Fibroblast of lung (primary cell): ENCODE measurements at places on chromosomes 4 and X. TPM values are rescaled to one million over a fixed set of nuclear protein-coding genes. Genes with fewer than 3 reads are reported as not detected.

PDE6B gene
- 2.1 and 2.8 TPM in 2 replicates for total RNA-seq

DNA sequence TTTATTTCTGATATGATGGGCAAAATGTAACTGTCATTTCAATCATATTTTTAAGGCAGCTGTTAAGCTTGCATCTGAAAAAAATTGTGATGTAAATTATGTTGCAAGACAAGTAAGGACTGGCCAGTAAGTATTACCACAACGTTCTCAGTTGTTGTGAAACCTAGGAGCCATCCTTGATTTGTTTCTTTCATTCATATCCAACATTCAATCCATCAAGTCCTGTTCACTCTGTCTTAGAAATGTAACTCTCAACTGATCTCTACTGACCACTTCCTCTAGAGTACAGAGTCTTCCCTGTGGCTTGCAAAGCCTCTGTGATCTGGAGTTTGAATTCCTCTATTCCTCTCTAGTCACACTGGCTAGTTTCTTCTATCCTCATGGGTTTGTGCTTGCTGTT, 161.4 kb upstream of the MAD2L1 start:
- H3K4me3 ChIP-seq: no peak overlapping the region
- no peak for DNase-seq

GAB3 gene
- total RNA-seq: 4.1 and 6.4 TPM in 2 replicates

IL13RA2 gene
- 42.1 and 67.5 TPM in 2 replicates for total RNA-seq

- H3K36me3 ChIP-seq: no peaks in the 10 kb centered on the region
- H3K27ac ChIP-seq: no peak overlapping the region
- H3K4me1 ChIP-seq: no peaks in the 10 kb centered on the region
- no peak for DNase-seq
- H3K4me3 ChIP-seq: no peak overlapping the region
Observed at GRCh38 chr4:58809366-58809765, 1699.2 kb upstream of the IGFBP7 start.

GRCh38 chrX:15203694-15204093, 66.2 kb downstream of the ASB9 start:
- H3K4me1 ChIP-seq: no peaks in the 10 kb centered on the region
- no peak overlapping the region for H3K27ac ChIP-seq
- H3K4me3 ChIP-seq: no peak overlapping the region
- no peaks in the 10 kb centered on the region for H3K27me3 ChIP-seq
- DNase-seq: no peak

- peak; percentile 6 for DNase-seq
- no peaks in the 10 kb centered on the region for H3K4me1 ChIP-seq
- no peaks in the 10 kb centered on the region for H3K27me3 ChIP-seq
- H3K36me3 ChIP-seq: no peaks in the 10 kb centered on the region
- no peak overlapping the region for H3K27ac ChIP-seq
Observed at GRCh38 chr4:109614466-109614865, 54.4 kb downstream of the MCUB start.
